ENCODE measurements at places on chromosomes 13 and 19.
A peak's percentile ranks its signal among the peaks of the same experiment; 100 is the strongest.

GRCh38 chr19:54805665-54806515 lies 2.5 kb downstream of the KIR2DL4 start:
- no peak for DNase-seq

GRCh38 chr13:85093808-85094207 lies 705.4 kb downstream of the SLITRK6 start:
- no peak for DNase-seq

GRCh38 chr19:40217934-40218890 lies at the start of gene TTC9B:
Gene TTC9B (minus strand): TSS chr19:40218384. CDS start chr19:40218381, 3 bp downstream.
- peak; percentile 40 for DNase-seq

DNA sequence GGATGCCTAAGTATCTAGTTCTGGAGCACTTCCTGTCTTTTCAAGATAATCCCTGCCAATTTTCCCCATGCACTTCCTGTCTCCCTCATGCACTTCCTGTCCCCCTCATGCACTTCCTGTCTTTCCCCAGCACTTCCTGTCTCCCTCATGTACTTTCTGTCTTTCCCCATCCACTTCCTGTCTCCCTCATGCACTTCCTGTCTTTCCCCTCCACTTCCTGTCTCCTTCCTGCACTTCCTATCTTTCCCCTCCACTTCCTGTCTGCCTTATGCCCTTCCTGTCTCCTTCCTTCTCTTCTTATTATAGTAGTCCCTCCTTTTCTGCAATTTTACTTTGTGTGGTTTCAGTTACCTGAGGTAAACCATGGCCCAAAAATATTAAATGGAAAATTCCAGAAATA lies 3.0 kb upstream of the TNNT1 start:
- DNase-seq: no peak

DNA sequence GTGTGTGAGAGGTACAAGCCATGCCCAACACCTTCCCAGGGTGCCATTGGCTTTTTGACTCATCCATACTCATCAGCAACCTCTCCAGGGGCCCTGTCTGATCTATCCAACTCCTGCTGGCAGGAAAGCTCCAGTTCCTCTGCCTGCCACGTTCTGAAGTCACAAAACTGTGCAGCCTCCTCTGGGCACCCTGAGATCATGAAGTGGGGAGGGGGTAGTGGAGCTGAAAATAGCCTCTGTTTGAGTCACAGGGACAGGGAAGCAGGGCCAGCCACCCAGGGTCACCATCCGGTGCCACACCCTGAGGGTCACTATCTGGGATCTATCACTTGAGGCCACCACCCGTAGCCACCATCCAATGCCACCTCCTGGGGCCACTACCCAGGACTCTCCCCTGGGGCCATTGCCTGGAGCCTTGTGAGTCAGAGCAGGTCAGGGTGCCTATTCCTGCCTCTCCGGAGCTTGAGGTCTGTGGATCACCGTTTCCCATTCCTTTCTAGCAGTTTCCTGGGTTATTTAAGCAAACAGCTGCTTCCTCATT lies 172.1 kb downstream of the NUFIP1 start:
- no peak for DNase-seq

- no peak for DNase-seq
These were observed 10.2 kb upstream of the FUT2 start for GRCh38 chr19:48685583-48685982.

DNA sequence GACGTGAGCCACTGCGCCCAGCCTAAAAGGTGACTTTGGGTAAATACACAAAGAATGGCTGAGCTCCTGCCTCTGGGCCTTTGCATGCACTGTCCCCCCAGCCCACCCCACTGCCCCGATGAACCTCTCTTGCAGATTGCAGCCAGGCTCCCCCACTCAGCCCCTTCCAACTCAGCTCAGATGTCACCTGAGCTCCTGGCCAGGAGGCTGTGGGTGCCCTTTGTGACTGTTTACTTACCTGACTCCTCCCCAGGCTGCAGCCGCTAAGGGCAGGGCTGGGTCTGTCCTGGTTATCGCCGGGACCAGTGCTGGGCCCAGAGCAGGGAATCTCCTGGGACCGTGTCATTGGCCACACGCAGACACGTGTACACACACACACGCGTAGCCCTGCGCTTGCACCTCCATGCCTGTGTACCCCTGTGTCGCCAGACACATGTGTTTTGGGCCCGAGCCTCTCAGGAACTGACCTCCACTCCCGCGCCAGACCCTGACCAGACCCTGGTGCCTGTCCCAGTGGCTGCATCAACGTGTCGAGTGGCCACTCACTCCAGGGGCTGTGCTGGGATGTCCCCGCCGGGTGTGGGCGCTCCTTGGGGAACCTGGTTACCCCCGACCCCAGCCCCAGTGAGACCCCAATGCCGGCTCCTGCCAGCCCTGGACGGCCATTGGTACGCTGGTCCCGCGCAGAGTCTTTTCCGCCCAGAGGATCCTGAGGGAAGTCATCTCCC lies 18.7 kb downstream of the EFNA2 start:
- DNase-seq: no peak

DNA sequence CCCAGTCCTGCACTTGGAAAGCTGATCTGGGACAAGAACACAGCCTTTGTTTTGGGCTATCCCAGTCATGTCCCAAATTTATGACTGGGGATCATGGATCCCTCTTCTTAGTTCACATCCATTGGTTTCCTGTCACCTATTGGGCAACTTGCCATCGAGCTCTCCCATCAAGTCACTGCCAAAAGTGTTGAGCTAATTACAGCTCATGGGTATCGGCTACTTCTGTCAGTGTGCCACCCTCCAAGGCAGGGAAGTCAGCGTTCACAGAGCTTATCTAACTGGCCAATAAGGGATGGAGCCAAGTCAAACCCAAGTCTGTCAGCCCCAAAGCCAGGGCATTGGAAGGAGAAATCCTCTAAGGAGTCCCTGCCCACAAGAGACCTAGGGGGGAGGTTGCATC lies 53.2 kb upstream of the KATNAL1 start:
- no peak for DNase-seq

DNA sequence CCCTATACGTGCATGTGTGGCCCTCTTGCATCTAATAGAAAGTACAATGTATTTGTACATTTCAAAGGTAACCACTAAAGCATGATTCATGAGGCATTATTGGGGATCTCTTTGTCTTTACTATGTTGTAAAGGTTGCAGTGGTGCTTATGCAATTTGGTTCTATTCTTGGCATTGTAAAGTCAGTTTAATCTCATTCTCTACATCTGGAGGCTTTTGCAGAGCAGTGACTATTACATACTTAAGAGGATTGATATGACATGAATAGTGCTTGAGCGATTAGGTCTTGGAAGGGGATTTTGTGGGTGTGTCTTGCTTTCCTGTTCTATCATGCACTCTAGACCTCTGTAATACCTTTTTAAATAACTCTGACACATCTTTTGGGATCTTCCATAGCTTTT lies 610.0 kb downstream of the EFNB2 start:
- DNase-seq: no peak

DNA sequence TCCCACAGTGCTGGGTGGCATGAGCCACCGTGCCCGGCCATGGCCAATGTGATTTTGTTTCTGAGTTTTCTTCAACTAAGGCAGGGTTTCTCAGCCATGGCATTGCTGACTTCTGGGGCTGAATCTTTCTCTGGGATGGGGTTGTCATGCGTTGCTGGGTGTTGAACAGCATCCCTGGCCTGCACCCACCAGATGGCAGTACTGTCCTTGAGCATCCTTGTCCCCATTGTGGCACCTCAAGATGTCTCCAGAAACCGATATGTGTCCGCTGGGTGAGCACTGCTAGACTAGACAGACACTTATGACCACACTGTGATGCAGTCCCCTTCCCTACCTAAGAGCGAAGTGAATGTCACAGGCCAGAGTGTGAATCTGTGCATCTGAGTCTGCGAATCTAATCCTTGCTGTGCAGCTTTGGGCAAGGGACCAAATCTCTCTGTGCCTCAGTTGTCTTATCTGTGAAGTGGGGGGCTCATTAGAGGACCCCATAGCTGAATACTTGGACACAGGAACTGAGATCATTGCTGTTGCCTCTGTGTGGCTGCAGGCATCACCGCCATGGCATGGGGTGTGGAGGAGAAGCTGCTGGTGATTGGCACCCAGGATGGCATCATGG lies 50.3 kb upstream of the SIN3B start:
- DNase-seq: peak; percentile 10

DNA sequence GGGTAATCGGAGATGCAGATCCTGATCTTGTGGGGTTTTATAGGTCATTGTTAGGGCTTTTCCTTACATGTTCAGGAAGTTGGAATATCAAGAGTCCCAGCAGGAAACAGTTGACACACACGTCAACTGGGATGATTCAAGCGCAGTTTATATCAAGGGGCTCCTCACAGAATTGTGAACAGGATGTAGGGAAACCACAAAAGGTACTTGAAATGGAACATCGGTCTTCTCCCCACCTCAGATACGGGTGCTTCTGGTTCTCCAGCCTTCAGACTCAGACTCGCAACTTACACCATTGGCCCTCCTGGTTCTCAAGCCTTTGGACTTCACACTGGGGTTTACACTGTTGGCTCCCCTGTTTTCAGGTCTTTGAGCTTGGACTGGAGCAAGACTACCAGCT lies 19.5 kb downstream of the ZNF557 start:
- no peak for DNase-seq

Data from stimulated activated CD8-positive, alpha-beta memory T cell treated with anti-CD3 and anti-CD28 coated beads, Interleukin-2, amount 100 ng/mL, for 48 hours (primary cell).